ENCODE measurements at places on chromosomes 11 and 22. TPM values are rescaled to one million over a fixed set of nuclear protein-coding genes. Genes with fewer than 3 reads are reported as not detected.

KDM4E gene
- total RNA-seq, result not detected

SELENOH gene
- 183 TPM for total RNA-seq

SEZ6L gene
- total RNA-seq, result not detected

SLN gene
- total RNA-seq, result not detected

SCUBE2 gene
- total RNA-seq, result 0.11 TPM

SERPIND1 gene
- 0.17 TPM for total RNA-seq

LRP4 gene
- 1.3 TPM for total RNA-seq

SUSD2 gene
- total RNA-seq, result 0.26 TPM

PPFIA1 gene
- total RNA-seq, result 41.4 TPM

ZBTB16 gene
- 4.3 TPM for total RNA-seq

CCDC116 gene
- total RNA-seq, result 0.26 TPM

DNA sequence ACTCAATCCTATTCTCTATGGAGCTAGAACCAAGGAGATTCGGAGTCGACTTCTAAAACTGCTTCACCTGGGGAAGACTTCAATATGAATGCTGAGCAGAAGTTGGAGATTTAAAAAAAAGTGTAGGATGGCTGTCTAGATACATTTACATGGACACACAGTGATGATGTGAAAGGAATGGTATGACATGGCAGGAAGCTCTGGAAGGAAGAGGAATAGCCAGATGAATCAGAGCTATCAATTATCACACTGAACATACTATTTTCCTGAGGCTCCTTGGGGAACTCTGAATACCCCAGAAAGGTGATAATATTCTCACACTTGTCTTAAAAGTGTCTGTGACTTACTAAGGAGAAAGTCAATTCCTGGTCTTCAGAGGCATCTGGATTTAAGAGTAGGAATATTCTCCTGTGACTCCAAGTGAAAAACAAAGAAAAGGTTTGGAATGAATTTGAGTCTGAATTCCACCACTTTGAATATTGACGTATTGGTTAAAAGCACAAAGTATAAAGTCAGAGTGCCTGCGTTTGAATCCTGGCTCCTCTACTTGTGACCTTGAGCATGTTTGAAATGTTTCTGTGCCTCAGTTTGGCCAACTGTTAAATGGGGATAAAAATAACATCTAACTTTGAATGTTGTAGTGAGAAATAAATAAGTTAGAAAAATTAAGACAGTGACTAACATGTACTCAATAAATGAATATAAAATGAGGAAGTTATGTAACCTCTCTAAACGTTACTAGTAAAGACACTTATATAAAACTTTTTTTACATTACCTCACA is 1.3 kb downstream of the OR52D1 start:
- DNase-seq, result no peak

- DNase-seq, result no peak
These were observed 496 bp downstream of the TMEM9B start for GRCh38 chr11:8963569-8964323.

GRCh38 chr11:20156876-20157613 is 3.2 kb downstream of the DBX1 start:
- DNase-seq, result no peak

- DNase-seq, result no peak
These were observed 210.5 kb upstream of the ANO3 start for GRCh38 chr11:26121466-26121865.

DNA sequence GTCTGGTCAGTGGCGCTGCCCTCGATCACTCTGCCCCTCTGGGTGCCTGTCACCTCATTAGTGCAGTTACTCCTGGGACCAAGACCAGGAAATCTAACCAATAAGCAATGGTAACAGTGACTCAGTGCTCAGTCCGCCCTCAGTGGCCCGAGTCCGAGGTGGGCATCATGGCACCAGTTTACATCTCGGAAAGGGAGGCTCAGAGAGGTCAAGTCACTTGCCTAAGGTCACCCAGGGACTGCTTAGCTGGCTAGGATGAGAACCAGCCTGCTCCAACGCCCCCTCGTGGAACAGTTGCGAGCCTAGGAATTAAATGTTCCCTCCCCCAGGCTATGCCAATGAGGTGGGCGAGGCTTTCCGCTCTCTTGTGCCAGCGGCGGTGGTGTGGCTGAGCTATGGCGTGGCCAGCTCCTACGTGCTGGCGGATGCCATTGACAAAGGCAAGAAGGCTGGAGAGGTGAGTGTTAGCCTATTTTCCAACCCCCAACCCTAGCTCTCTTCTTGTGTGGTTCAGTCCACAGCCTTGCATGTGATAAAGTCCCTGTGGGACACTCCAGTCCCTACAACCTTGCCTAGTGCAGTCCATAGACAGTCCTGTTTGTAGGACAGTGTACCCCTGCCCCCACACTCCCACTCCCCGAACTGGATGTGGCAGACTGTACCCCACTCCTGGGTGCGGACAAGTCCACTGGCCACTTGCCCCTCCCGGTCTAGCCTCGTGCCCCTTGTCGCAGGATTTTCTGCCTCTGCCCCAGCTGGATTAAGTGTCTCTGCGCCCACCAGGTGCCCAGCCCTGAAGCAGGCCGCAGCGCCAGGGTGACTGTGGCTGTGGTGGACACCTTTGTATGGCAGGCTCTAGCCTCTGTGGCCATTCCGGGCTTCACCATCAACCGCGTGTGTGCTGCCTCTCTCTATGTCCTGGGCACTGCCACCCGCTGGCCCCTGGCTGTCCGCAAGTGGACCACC is 1.1 kb downstream of the MTFP1 start:
- peak; percentile 85 for DNase-seq

- DNase-seq, result no peak
These were observed 9.1 kb downstream of the PIWIL4 start for GRCh38 chr11:94576306-94576705.

GRCh38 chr11:44564670-44565210 is 723 bp upstream of the CD82 start:
- peak; percentile 97 for DNase-seq

GRCh38 chr22:20324139-20324516 is 4.3 kb upstream of the DGCR6L start:
- no peak for DNase-seq

GRCh38 chr11:24755260-24755839 is 258.5 kb downstream of the LUZP2 start:
- no peak for DNase-seq

- peak; percentile 22 for DNase-seq
These were observed 35.3 kb upstream of the NECTIN1 start for GRCh38 chr11:119764108-119764868.

DNA sequence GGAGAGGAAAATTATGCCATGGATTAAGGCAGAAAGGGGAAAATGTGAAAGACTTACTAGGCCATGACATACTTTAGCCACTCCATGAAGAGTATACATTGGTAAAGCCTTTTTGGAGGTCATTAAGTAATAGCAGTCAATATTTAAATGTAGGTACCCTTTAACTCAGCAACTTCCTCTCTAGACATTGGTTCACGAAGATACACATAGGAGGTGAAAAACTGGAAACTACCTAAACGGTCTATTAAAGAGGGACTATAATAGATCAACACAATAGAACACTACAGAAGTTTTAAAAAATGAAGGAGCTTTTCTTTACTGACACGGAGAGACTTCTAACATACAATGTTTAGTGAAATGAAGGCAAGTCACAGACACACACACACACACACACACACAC is 68.2 kb upstream of the BMAL1 start:
- no peak for DNase-seq

Data from LHCN-M2 (cell line).